Epithelial cell of esophagus (primary cell): ENCODE measurements at places on chromosomes 12 and 14.
A peak's percentile ranks its signal among the peaks of the same experiment; 100 is the strongest.

DNA sequence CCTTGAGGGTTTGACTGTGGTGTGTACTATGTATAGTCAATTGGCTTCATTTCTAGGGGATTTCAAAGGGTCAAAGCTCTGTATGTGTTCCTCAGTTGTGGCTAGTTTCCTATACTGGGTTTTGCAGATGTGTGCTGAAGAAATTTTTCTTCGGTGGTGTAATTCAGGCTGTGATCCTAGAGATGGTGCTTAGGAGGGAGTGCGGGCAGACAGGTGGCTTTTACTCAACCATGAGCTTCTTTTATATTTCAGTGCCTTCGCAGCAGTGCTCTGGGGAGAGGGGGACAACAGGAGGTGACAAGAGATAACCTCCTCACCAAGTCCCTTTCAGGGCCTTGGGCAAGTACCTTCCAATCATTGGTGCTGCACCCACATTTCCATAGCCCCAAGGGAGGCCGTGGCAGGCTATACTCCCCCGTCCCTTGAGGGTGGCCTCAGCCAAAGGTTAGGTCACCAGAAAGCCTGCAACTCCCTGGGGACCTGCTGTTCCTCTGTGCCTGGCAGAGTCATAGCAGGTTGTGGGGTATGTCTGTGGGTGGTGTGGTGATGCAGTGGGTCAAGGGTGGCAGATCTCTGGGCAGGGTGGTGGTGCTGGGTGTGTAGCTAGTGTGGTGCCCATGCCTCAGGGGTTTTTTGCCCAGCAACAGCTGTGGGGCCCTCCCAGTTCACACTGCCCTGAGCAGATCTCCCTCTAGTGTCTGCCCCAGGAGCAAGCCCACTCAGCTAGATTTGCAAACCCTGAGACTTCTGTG lies 37.0 kb upstream of the TMX1 start:
- no peak for DNase-seq

GRCh38 chr12:92270521-92270920 lies 124.9 kb upstream of the BTG1 start:
- DNase-seq = peak; percentile 7

- no peak for DNase-seq
Observed at GRCh38 chr12:107523775-107524535, 161.6 kb upstream of the PWP1 start.

- DNase-seq = no peak
Observed at GRCh38 chr12:108635201-108635996, 1.7 kb upstream of the SELPLG start.

GRCh38 chr12:57830393-57830792 lies 11.9 kb upstream of the AVIL start:
- no peak for DNase-seq
